ENCODE measurements at places on chromosomes 5 and 9.

DNA sequence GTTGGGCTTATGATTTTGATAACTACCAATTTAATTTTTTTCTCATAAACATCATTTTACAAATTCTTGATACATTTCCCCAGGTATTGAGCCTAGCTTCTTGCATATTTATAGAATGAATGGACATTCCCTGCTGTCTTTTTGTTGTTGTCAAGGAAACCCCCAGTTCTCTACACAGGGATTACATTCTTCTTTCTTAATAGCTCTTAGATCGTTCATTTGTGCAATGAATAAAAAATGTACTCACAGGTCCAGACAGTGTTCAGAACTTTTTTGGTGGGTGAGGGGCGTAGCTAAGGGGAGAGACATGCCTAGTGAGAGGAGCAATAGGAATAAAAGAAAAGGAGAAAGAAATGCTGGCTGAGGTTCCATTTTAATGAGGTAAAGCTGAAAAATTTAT is 58.6 kb downstream of the VCAN start:
- DNase-seq: peak; percentile 23

DNA sequence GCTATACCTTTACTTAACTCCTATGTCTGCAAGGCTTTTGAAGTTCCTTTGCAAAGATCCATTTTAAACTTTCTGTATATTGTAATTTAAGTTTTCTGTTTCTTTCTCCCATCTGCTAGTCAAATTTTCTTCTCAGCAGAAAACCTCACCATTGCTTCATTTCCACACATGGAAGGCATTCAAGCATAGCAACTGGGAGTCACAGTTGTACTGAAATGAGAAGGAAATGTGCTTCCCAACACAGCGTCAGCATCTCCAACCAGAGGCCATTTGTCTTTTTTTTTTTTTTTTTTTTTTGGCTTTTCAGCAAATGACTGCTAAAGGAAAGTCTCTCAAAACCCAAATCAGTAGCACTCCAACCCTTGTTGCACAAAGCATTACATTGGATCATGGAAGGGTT is 92.5 kb downstream of the RAB3C start:
- DNase-seq: no peak

GRCh38 chr5:50320131-50320749 is 120.8 kb downstream of the EMB start:
- DNase-seq: peak; percentile 7

GRCh38 chr5:43769571-43770355 is 166.8 kb downstream of the NNT start:
- peak; percentile 91 for DNase-seq

DNA sequence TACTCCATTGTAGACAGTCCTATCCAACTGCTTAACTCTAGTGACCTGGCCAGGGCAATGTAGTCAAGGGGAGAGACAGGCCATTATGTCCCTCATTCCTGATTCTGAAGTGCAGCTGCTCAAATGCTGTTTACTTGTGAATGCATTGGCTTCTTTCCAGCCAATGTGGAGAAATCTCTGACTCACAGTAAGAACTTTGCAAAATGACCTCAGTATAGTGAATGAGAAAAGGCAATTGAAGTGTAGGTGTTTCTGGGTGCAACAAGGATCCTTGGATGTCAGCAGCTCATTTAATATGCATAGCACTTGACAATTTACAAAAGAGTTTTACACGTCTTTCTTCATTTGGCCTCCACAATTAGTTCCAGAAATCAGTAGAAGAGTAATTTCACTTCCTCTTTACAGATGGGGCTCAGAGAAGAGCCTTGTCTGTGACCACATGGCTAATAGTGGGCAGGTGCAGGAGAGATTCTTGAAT is 367.2 kb downstream of the OSTF1 start:
- no peak for DNase-seq

- no peak for DNase-seq
Measured at GRCh38 chr5:90985341-90985740, 397.8 kb downstream of the ARRDC3 start.

GRCh38 chr5:137935190-137935589 is 45.9 kb downstream of the PKD2L2 start:
- no peak for DNase-seq

DNA sequence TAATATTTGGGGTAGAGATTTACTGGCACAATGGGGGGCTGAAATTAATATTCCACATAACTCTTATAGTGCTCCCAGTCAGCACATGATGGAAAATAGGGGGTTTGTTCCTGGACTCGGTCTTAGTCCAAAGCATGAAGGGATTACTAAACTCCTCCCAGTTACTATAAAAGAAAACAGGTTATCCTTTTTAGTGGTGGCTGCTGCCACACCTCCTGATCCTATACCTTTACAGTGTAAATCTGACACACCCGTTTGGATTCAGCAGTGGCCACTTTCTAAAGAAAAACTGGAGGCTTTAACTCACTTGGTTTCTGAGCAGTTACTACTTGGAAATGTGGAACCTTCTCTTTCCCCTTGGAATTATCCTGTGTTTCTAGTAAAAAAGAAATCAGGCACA is 572.9 kb upstream of the PTGER4 start:
- DNase-seq: no peak

GRCh38 chr5:103587185-103587748 is 24.7 kb upstream of the NUDT12 start:
- DNase-seq: peak; percentile 81

DNA sequence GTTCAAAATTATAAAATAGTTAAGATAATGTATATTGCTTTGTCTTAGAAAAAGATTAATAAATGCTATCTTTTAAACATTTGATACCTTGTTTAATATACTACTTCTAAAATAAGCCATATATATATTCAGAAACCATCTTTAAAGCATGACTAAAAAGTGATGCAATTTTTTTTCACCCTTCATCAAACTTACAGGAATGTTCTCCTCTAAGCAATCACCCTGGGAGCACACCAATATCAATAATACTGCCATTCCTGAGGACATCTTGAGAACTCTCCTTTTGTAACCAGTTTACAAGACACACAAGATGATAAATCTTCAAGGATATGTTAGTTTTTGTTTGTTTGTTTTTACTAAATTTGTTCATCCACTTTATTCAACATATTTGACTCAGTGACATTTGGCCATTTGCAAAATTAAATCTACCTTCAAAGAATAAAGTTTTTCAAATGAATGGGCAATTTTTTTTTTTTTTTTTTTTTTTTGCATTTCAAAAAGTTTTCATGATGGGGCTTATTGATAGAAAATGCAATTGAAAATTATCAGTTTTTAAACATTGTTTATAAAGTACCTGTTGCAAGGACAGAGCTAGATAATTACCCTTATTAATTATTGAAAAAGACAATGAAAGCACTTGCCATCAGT is 17.2 kb downstream of the FOXD1 start:
- DNase-seq: peak; percentile 45

DNA sequence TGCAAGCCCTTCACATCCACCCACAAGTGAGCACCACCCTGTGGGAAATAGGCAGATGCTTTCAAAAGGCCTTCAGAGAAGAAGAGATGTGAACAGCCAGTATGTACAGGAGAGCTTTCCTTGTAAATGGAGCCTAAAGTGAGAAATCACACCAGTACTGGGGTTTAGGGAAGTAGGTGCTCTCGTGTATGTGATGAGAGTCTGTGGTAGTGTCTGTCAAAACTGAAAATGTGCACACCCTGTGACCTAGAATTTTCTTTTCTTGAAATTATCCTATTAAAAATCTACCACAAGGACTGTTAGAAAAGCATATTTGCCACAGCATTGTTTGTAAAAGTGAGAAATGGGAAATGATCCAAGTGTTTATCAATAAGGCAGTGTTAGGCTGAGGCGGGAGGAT is 16.6 kb downstream of the OTULINL start:
- DNase-seq: no peak

DNA sequence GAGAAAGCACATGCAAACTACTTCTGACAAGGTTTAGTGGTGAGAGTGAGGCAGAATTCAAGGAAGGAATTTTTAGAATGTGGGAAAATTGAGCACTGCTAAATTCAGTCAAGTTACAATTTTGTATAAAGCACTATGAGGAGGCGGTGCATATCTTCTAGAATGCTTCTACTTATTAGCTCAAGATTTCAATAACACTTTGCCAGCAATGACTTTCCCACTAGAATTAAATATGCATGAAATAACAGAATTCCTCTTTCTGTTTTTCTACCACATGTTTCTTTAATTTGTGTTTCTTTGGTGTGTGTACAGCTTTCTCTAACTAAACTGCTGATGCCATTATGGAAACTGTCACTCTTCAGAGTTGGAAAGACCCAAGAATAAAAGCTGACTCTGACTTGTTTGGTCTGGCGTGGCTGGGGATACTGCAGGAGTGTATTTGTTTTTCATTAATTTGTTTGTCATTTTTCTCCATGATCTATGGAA is 163.5 kb downstream of the ARSB start:
- peak; percentile 43 for DNase-seq

GRCh38 chr5:54480296-54480695 is 24.8 kb downstream of the HSPB3 start:
- DNase-seq: no peak

GRCh38 chr9:120413121-120414048 is 166.6 kb downstream of the CDK5RAP2 start:
- DNase-seq: no peak

DNA sequence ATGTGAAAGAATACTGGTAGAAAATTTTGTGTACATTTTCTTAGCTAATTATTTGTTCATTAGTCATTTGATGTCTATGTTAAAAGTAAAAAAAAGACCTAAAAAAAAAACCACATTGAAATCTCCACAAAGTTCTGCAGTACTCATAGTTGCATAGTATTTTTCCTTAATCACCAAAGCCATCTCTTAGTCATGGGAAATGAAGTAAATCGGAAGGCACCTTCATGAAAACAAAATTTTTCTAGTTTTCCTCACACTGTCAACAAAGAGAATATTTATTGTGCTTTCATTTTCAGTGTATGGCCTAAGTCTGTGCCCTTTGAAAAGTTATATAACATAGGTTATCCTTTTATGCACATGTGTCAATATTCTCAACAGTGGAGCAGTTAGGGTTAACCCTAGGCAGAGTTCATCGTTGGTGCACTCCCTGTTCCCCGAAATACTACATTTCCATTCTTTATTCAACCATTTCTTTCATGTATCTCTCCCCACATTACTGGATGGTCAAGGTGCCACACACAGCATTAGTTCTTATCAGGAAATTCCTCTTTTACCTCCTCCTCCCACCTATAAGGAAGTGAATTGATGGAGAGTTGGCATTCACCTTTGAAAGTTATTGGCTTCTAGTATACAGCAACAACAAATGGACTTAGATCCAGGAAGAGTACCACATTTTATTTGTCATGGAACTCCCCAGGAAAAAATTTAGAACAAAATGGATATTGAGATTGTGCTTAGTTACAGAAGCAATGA is 93.1 kb downstream of the NUDT12 start:
- peak; percentile 41 for DNase-seq

DNA sequence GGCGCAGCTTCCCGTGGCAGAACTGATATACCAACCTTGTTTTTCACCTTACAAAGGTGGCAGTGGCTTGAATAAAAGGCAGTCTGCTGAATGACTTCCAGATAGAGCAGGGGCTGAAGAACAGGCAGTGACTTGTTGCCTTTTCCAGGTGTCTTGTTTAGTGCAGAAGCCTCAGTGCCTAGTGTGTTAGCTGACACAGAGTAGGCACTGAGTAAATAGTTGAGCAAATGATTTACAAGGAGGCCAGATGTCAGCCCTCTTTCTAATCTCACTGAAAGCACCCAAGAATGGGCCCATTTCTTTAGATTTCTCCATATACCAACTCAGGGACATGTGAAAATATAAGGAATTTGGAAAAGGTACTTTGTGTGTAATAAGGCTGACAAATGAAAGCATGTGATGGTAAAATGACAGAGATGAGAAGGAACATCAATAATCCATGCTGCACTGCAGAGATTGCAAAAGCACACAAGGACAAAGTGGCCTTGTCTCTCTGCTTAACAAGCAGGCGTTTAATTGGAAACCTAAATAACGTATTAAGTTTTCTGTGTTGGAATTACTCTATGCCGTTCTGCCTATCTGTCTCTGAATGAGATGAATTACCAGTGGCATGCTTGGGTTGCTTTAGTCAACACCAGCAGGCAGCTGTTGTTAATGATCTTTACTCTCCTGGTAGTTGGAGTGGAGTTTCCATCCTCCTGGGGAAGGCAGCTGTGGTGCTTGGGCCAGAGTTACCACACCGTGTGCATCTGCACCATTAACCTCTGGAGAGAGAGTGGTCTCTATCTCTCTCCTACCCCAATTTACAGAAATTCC is 360.1 kb upstream of the C9orf72 start:
- DNase-seq: no peak

DNA sequence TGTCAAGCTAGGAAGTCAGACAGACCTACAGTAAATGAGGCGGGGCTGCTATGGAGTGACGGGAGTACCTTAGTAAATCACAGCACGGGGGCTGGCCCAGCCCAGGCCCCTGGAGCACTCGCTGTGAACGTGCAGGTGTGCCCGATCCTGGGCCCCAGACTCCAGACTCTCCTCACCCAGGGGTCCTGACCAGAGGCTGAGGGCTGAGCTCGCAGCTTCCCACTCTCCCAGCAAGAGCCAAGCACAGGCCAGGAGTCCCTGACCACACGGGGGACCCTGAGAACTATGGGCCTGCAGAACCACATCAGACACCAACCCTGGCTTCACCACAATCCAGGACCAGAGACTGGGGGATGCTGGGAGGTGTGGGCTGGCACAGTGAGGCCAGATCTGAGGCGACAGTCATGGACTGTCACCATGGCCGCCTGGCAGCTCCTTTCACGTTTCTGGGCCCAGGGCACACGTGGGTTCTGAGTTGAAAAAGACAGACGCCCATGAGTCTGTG is 73.4 kb downstream of the ADAMTS2 start:
- no peak for DNase-seq

DNA sequence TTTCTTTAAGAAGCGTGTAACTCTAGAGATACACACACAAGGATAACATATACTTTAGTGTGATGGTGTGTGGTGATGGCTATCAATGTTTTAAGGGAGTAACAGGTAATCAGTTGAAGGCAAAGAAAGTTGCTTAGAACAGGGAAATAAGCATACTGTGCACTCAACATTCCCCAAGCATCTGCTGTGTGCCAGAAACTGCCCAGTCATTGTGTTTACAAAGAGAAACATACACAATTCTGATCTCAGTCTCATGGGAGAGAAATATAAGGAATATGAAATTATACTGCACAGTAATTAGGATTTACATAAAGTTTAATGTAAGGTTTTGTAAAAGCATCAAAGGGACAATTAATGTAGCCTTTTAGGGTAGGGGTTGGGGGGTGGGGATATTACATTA is 224.1 kb upstream of the TYRP1 start:
- DNase-seq: peak; percentile 4

GRCh38 chr5:129141696-129142095 is 47.1 kb downstream of the ISOC1 start:
- DNase-seq: no peak
